ENCODE measurements at places on chromosomes 1 and 21. TPM values are rescaled to one million over a fixed set of nuclear protein-coding genes. Genes with fewer than 3 reads are reported as not detected.
A peak's percentile ranks its signal among the peaks of the same experiment; 100 is the strongest.

- no peaks in the 10 kb centered on the region for H3K4me1 ChIP-seq
- no peaks in the 10 kb centered on the region for H3K36me3 ChIP-seq
- DNase-seq: no peak
- no peak overlapping the region for H3K27ac ChIP-seq
Observed at GRCh38 chr1:114290341-114290740, 136.7 kb upstream of the SYT6 start.

DARS2 gene
- polyA plus RNA-seq: 7.4 TPM

GRCh38 chr1:178490136-178490535, 6.6 kb downstream of the CLEC20A start:
- no peak overlapping the region for H3K4me3 ChIP-seq
- no peak for DNase-seq
- no peaks in the 10 kb centered on the region for H3K4me1 ChIP-seq

DNA sequence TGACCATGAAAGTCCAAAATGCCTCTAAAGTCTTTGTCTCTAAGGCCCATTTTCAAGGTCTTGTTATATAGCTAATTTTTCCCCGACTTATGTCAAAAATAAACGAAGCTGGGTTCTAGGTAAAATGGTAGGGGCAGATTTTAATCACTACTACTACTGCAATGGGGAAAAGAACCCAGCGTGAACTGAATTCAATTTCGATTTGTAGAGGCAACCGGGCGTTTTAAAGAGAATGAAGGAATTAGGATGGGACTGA, 536 bp upstream of the EXO1 start:
- peak overlapping the region; percentile 100 for H3K27ac ChIP-seq
- no peak for DNase-seq
- no peaks in the 10 kb centered on the region for H3K27me3 ChIP-seq
- H3K36me3 ChIP-seq: no peaks in the 10 kb centered on the region
- peak overlapping the region; percentile 74 for H3K4me3 ChIP-seq

DNA sequence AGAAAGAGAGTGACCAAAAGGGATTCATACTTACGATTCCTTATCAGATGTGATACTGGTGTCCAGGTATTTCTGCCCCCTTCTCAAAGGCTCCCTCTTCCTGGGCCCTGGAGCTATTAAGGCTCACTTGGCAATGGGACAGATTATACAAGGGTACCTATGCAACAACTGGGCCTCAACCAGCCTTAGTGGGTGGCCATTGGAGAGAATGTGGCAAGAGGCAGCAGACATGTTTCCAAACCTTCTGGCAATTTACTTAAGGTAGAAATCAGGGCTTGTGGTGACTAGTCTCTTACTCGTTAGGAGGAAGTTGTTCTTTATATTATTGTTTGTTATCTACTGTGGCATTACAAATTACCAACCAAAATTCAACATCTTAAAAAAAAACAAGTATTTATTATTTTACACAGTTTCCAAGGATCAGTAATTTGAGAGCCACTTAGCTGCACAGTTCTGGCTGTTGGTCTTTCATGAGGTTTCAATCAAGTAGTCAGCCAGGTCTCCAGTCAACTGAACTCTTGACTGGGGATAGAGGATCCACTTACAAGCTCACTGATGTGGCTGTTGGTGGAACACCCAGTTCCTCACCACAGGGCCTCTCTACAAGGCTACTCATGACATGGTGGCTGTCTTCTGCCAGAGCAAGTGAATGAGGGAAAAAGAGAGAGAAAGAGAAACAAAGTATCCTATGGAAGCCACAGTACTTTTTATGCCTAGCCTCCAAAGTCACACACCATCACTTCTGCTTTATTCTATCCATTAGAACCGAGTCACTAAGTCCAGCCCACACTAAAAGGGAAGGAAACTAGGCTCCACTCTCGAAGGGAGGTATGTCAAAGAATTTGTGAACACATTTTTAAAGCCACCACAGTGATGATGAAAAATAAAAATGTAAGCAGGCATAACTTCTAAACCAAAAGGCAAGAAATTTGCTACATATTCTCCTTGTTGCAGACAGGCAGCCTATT, 10.7 kb downstream of the ZNF648 start:
- no peaks in the 10 kb centered on the region for H3K4me1 ChIP-seq
- H3K4me3 ChIP-seq: no peak overlapping the region
- H3K36me3 ChIP-seq: no peaks in the 10 kb centered on the region
- no peaks in the 10 kb centered on the region for H3K27me3 ChIP-seq

DNA sequence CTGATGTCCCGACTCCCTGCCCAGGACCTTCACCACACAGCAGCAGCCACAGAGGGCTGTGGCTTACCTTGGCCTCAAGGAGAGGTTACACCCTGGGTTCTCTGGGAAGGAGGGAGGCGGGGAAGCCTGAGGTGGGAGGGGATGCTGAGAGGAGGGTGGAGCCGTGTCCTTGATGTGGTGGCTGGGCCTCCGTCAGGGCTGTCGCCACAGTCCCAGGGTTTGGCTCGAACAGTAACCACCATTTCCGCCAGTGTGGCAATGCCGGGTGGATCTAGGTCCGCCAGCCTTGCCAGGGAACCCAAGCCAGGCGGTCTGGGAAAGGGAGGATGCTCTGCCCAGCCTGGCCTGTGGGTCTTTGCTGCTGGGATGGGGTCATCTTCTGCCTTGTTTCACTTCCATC, 18.4 kb upstream of the CDCA8 start:
- peaks cover 17% of the 10 kb centered on the region for H3K27me3 ChIP-seq
- H3K27ac ChIP-seq: no peak overlapping the region
- peak; percentile 12 for DNase-seq
- H3K4me1 ChIP-seq: no peaks in the 10 kb centered on the region
- H3K4me3 ChIP-seq: no peak overlapping the region

- H3K4me3 ChIP-seq: no peak overlapping the region
- no peaks in the 10 kb centered on the region for H3K27me3 ChIP-seq
- no peaks in the 10 kb centered on the region for H3K4me1 ChIP-seq
- no peaks in the 10 kb centered on the region for H3K36me3 ChIP-seq
Observed at GRCh38 chr1:200314085-200314750, 95.6 kb downstream of the ZNF281 start.

DRAXIN gene
- not detected for polyA plus RNA-seq

GLMN gene
- 3.0 TPM for polyA plus RNA-seq

DNA sequence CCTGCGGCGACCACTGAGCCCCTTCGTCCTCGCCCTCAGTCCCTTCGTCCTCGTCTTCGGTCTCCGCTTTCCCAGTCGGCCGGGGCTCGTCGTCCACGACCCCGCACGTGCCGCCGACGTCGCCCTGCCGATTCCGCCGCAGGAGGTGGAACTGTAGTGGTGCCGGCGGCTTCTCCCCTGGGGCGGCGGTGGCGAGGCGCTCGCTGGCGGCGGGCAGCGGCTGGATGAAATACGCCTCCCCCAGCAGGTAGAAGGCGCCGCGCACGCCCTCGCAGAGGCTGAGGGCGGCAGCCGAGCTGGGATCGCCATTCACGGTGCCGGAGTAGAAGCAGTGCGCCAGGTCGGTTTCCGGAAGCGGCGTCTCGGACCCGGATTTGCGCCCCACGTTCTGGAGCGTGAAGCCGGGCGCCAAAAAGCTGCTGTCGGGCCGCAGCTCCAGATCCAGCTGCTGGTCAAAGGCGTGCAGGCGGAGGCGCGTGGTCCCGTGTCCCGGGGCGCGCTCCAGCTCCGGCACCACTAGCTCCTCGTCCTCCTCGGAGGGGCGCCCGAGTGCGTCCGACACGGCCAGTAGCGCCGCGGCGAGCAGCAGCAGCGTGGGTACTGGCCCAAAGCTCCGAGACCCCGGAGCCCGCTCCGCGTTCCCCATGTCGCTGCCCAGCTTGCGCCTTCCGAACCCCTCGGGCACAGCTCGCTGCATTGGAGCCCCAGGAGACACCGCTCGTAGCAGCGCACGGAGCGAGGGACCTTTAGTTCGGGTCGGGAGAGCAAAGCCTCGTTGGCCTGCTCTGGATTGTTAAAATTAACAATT, 747 bp downstream of the ADAMTS1 start:
- H3K4me3 ChIP-seq: peak overlapping the region; percentile 46
- H3K36me3 ChIP-seq: no peaks in the 10 kb centered on the region
- H3K27ac ChIP-seq: peak overlapping the region; percentile 34
- no peaks in the 10 kb centered on the region for H3K27me3 ChIP-seq

DYNLT4 gene
- 0.75 TPM for polyA plus RNA-seq

DNA sequence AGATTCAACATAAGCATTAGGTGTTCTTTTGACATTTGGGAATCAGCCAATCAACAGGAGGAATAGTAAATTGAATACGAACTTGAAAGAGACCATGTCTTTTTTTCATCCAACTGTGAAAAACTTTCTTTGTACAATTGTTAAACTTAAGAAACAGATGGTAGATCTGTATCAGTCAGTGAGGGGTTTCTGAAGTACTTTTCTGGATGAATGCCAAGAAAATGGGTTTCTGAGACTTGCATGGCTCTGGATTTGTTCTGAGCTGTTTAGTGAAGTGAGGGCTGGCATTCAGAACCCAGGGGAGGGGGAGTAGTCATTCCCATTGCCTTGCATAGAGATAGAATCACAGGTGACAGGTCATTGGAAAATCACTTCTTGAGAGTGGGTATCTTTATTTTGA, 37.4 kb downstream of the PTPRC start:
- no peak for DNase-seq
- no peak overlapping the region for H3K4me3 ChIP-seq
- no peaks in the 10 kb centered on the region for H3K36me3 ChIP-seq
- no peak overlapping the region for H3K27ac ChIP-seq
- H3K27me3 ChIP-seq: no peaks in the 10 kb centered on the region

DNA sequence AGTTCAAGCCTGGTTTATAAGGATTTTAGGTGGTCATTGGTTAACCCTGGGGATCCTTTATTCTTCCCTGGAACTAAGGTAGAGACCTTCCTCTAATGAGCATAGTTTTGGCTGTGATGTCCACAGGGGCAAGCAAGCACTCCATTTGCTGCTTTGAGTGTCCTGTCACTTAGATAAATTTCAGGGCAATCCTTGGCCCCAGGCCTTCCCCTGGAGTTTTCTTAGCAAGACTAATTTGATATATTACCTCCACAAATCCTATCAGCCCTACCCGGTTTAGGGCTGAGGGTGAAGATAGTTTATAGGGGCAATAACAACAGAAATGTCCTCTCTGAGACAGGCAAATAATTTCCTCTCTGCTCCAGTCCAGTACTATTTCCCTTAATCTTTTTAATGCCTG, 166.6 kb downstream of the CYYR1 start:
- H3K36me3 ChIP-seq: no peaks in the 10 kb centered on the region
- no peak overlapping the region for H3K4me3 ChIP-seq
- H3K4me1 ChIP-seq: no peaks in the 10 kb centered on the region
- H3K27me3 ChIP-seq: no peaks in the 10 kb centered on the region

DNA sequence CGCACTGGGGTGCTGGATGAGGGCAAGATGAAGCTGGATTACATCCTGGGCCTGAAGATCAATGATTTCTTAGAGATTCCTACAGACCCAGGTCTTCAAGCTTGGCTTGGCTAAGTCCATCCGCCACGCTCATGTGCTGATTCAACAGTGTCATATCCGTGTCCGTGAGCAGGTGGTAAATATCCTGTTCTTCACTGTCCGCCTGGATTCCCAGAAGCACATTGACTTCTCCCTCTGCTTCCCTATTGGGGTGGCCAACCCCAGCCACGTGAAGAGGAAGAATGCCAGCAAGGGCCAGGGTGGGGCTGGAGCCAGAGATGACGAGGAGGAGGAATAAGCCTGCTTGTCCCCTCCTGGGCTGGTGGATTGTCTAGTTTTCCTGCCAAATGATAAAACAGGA, 2.2 kb upstream of the CBR3 start:
- peaks cover 37% of the 10 kb centered on the region for H3K27me3 ChIP-seq
- no peaks in the 10 kb centered on the region for H3K36me3 ChIP-seq

GRCh38 chr1:29331729-29332128, 95.4 kb downstream of the PTPRU start:
- H3K4me3 ChIP-seq: no peak overlapping the region
- no peak for DNase-seq
- H3K27me3 ChIP-seq: no peaks in the 10 kb centered on the region
- H3K27ac ChIP-seq: no peak overlapping the region

- no peaks in the 10 kb centered on the region for H3K27me3 ChIP-seq
- H3K4me1 ChIP-seq: no peaks in the 10 kb centered on the region
- H3K36me3 ChIP-seq: no peaks in the 10 kb centered on the region
- no peak overlapping the region for H3K4me3 ChIP-seq
Observed at GRCh38 chr1:64242895-64243756, 39.7 kb downstream of the UBE2U start.

- no peaks in the 10 kb centered on the region for H3K36me3 ChIP-seq
- H3K27me3 ChIP-seq: no peaks in the 10 kb centered on the region
- DNase-seq: no peak
- H3K4me3 ChIP-seq: no peak overlapping the region
- peaks cover 3% of the 10 kb centered on the region for H3K4me1 ChIP-seq
Observed at GRCh38 chr1:156865258-156865657, 4.6 kb downstream of the NTRK1 start.

OR2T27 gene
- not detected for polyA plus RNA-seq

DNA sequence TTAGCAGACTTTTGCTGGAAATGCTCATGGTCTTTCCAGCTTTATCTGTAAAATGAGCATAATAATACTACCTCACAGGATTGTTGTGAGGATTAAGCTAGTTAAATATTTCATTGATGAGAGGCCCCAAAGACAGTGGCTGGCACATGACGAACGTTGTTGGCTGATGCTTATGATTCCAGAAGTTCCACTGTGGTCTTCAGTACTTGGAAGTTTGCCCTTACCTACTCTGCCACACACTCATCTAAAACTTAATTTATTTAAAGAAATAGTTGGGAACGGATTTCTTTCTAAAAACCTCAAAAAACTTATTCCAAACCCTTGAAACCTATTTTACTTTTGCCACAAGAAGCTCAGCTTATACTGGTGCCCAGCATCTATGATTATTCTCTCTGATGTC, 170.7 kb downstream of the DHRS3 start:
- no peaks in the 10 kb centered on the region for H3K27me3 ChIP-seq
- no peak overlapping the region for H3K27ac ChIP-seq
- H3K36me3 ChIP-seq: no peaks in the 10 kb centered on the region
- H3K4me3 ChIP-seq: no peak overlapping the region
- H3K4me1 ChIP-seq: peaks cover 15% of the 10 kb centered on the region
- no peak for DNase-seq

ASCL5 gene
- polyA plus RNA-seq: 0.15 TPM

HPDL gene
- polyA plus RNA-seq: 1.1 TPM

- peaks cover 12% of the 10 kb centered on the region for H3K4me1 ChIP-seq
- no peak overlapping the region for H3K27ac ChIP-seq
- H3K4me3 ChIP-seq: no peak overlapping the region
- no peak for DNase-seq
Observed at GRCh38 chr21:41437729-41438128, 11.7 kb downstream of the MX1 start.

DNA sequence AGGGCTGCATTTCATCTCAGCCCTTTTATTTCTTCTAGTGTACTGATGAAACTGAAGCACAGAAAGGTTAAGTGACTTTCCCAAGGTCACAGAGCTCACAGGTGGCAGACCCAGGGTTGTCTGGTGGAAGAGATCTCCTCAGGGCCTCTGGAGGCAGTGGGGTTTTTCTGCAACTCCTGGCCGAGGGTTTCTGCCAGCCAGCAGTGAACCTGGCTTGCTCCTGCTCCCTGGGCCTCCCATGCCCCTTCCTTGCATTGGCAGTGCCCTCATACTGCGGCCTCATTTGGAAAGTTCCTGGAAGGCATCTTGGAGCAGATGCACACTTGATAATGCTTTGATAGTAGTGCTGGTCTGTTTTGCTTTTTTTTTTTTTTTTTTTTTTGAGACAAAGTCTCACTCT, 7.7 kb downstream of the GALNT2 start:
- no peaks in the 10 kb centered on the region for H3K4me1 ChIP-seq
- DNase-seq: no peak
- H3K27me3 ChIP-seq: no peaks in the 10 kb centered on the region
- peaks cover 6% of the 10 kb centered on the region for H3K36me3 ChIP-seq
- H3K27ac ChIP-seq: no peak overlapping the region

GRCh38 chr1:181356505-181357340, 126.6 kb upstream of the CACNA1E start:
- no peak overlapping the region for H3K27ac ChIP-seq
- DNase-seq: no peak
- H3K4me3 ChIP-seq: no peak overlapping the region
- H3K27me3 ChIP-seq: no peaks in the 10 kb centered on the region
- no peaks in the 10 kb centered on the region for H3K36me3 ChIP-seq
